Stimulated activated naive CD4-positive, alpha-beta T cell treated with Interleukin-2 at 50 U/mL for 16 hours (primary cell): ENCODE measurements at places on chromosomes 5 and 9.

- no peak for DNase-seq
Observed at GRCh38 chr5:168039566-168040248, 251.7 kb upstream of the WWC1 start.

DNA sequence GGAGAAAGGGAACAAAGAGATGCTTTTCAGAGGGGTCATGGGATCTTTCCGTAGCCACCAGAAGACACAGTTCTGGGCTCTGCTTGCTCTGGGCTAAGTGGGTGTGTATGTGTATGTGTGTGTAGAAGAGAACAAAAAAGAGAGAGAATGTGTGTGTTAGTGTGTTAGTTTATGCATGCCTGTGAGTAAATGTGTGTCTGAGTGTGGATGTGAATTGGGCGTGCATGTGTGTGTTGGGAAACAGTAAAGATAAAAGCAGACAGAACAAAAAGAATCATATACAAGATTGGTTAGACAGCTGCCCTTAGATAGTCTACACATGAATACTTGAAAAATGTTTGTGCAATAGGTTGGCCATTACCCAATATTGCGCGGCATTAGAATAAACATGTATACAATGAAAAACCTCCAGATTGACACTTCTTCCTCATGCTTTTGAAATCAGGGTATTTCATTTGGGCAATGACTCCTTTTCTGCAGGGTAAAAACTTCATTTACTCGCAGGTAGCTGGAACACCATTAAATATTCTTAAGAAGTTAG, 36.5 kb upstream of the HSPA9 start:
- no peak for DNase-seq

DNA sequence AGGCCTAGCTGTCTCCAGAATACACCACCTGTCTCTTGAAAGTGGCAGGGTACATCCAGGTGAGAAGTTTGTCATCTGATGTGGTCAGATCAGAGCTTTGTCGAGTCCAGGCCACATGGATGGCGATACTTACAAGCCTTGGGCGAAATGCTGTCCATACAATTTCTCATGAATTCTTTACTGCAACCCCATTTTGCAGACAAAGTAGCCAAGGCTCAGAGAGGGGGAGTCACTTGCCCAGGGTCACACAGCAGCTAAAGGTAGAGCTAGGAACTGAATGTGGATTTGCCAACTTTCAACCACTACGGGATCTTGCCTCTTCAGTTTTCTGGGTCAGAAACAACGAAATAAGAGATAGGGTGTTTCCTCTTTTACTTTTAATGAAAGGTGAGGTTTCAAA, 35.2 kb downstream of the CRB2 start:
- DNase-seq: no peak

DNA sequence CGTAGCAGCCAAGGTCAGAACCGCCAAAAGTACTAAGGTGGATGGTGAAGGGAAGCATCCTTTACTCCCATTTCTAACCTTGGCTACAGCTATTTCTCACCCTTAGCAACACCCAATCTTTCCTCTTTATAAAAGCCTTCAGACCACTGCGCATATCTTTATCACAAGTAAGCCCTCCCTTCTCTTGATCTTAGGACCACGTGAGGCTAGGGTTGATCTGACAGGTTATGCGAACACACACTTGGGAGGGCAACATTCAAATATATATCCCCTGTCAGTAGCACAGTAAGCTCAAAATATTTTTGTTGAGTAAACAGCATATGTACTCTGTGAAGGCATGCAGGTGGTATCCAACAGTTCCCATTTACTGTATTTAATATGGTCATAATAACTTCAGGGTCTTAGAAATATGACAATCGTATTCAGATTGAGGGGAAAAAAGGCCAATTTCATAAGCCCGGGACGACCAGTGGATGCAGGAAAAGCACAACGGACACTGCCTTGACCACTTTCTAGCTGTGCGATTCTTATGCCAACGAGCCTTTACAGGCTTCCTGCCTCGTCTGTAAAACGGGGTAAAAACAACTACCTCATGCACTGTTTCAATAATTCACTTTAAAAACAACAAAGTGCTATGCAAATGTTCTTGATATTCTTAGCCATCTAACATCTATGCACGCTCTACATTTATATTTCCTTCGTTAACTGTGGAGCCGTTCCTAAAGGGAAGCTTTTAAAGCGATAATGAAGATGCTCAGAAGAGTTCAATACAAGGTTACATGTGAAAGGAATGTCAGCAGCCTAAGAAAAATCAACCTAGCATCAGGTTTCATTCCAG, 1.3 kb downstream of the ARSB start:
- no peak for DNase-seq

- no peak for DNase-seq
Observed at GRCh38 chr9:106962615-106963363, 99.8 kb downstream of the ZNF462 start.

DNA sequence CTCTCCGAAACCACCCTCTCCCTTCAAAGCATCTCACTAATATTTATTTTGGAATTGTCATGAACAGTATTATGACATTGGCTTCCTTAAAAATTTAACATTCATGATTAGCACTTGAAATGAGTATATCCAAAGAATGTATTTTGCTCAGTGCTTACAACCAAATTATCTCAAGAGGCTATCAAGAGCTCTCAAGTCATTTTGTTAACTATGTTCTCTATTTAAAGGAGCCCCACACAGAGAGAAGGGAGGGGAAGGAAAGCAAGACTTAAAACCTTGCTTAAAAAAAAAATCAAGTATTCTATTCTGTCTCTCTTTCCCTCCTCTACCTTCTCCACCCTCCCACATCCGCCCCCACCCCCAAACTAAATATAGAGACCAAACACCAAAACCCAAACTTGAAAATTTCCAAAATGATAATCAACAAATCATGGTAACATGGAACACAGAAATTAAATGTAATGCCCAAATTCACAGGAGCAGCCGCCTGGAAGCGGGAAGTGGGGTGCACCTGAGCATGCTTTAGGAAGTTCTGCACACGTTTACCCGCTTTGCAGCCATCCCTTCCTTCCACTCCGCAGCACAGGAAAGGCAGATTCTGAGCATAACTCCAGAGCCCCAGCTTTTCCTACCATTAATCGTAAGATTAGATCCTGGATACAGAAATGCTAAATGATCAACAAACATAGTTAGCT, 66.9 kb downstream of the EBF1 start:
- no peak for DNase-seq

DNA sequence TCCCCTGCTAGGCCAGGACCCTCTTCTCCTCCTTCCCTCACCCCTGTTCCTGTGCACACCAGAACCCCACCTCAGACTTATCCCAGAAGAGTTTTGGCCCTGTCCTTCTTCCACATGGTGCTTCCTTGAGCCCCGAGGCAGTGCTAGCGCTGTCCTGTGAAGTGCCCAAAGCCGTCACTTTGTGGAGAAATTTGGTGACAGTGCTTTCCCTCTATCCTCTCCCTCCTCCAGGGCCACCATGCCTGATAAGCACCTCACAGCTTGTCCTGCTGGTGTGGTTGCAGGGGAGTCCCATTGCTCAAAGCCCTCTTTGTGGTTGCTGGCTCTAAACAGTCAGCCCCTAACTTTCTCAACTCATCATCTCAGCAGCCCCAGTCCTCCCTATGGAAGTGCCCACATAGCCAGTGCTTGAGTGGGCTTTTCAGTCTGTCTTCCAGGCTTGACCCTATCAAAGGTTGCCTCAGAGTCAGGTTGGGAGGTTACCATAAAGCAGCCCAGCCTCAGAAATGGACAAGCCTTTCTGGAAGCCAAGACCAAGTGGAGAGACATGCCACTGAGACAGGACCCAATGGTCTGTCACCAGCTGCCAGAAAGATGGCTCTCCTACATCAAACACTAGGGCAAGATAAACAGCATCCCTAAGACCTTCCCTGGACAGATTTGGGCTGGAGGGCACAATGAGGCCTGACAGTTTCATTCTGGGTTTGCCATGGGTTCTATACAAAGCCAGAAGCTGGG, 18.0 kb downstream of the IGIP start:
- DNase-seq: no peak
